CD4-positive, alpha-beta T cell treated with Interleukin-17A for 1 hour (primary cell): ENCODE measurements at places on chromosomes 11 and 22.

DNA sequence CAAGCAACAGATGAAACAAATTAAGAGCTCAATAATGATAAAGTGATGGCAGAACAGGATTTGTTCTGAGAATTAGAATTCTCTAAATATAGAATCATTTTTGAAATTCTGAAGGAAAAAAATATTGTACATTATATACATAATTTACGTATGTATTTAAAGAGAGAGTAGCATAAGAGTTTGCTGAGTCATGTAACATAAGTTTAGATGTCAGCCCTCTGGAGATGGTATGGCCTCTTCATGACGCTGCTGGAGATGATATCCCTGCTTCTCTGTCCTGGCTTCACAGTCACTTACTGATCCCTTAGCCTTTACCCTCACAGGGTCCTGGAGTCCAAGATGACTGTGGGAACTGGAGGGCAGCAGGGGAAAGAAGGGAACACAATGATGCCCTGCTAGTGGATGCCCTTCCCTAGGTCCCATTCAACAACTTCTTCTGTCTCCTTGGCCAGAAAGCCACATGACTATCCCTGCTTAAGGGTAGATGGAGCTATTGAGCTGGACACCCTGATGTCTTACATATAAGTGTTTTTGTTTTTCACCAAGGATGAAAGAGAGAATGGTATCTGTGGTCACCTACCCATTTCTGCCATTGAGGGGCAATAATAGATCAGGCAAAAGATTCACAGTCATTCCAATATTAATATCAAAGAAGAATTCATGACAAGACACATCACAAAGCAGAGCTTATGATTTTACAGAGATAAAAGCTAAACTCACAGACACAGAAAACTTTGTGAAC is 753.1 kb downstream of the TBC1D22A start:
- no peak for DNase-seq

DNA sequence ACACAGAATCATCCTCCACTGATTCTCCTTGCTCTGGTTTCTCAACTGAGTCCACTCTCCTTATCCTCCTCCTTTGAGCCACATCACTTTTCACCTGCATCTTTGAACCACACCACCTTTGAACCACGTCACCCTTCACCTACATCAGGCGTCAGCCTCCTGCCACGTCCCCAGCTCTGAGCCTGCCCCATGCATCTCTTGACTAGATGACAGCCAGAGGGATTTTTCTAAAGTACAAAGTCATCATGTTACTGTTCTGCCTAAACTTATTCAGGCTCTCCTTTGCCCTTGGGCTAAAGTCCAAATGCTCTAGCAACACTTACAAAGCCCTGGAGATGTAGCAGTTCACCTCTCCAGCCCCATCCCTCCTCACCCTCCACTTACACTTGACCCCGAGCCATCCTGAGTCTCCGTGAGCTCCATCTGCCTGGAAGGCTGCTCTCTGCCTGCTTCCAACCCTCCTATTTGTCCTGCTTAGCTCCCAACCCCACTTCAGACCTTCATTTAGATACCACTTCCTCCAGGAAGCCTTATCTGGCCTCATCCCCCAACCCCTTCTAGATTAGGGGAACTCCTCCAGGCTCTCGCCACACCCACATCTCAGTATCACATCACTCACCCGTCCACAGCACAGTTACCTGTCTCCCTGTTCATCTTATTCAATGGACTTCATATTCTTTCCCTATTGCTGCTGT is 3.7 kb upstream of the MS4A10 start:
- no peak for DNase-seq

DNA sequence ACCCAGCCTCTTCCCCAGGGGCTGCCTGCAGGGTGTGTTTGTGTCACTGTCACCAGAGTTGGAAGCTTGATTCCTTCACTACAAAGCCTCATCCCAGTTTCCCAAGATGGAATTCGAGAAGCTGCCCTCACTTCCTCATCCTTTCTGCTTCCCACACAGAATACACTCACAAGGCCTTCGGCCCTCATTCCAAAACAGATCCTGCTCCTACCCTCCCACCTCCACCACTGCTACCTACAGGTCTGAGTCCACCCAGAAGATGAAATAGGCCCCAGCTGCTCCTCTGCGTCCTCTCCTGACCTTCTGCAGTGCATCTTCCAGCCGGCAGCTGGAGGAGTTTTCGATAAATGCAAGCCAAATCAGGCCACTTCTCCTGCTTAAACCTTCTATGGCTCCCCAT is 6.8 kb upstream of the WNT7B start:
- DNase-seq: no peak

- no peak for DNase-seq
These were observed 61.9 kb downstream of the MTNR1B start for GRCh38 chr11:93031386-93031785.
